ENCODE measurements at places on chromosomes 6 and 20.

GRCh38 chr6:109186012-109186411, 90.7 kb downstream of the CEP57L1 start:
- no peak for DNase-seq

DNA sequence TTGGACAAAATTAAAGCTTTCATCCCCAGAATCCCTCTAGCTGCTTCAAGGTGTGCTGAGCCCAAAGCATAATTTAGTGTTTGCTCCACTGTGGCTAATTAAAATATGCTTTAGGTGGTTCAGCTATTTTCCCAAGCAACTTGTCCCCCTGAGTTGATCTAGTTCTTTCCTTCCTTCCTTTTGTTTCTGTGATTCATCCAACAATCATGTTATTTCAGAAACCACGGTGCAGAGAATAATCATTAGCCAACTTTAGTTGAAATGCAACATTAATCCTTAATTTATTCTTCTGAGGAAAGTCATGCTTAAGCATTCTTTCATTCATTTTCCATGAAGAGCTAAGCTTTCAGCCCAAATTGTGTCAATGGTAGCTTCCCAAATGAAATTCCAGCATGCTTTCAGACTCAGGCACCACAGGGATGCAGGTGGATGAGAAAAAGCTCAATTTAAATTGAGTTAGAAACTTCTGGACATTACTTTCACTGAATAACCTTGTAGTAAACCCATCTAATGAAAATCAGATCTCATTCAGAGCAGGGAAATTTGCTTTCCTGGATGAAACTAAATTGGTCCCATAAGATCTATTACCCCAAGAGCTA, 209.0 kb upstream of the NT5E start:
- DNase-seq: no peak

DNA sequence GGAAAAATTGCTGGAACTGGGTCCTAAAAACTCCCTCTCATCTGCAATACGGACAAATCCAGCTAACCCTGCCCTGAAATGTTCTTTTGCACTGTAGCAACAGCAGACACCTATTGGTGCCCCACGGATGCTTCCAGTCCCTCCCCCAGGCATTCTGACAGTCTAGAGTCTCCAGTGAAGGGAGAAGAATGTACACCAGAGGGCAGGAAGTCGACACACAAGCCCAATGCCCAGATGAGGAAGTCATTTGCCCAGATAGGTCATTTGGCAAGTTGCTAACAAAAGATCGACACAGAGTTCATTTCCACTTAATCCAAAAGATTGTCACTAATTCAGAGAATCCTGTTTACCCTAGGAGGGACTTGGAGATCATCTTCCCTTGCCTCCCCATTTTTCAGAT, 293.0 kb upstream of the PRDM1 start:
- DNase-seq: no peak

GRCh38 chr6:36599791-36600209, 5.6 kb downstream of the SRSF3 start:
- peak; percentile 47 for DNase-seq

DNA sequence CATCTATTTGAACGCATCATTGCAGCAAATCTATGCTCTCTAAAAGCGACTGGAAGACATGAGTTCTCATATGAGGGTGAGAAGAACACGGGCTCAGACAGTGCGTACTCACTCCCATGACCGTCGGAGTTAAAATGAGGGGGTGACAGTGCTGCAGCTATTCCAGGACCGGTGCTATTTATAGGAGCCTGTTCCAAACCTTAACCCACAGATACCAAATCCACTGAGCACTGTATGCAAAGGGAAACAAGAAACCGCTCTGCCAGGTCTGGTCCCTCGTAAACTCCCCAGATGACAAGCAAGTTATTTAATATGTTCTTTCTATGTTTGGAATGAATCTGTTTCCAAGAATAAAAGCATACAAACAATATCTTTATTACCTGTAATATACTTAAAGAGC, 22.9 kb downstream of the PPP1R3G start:
- no peak for DNase-seq

DNA sequence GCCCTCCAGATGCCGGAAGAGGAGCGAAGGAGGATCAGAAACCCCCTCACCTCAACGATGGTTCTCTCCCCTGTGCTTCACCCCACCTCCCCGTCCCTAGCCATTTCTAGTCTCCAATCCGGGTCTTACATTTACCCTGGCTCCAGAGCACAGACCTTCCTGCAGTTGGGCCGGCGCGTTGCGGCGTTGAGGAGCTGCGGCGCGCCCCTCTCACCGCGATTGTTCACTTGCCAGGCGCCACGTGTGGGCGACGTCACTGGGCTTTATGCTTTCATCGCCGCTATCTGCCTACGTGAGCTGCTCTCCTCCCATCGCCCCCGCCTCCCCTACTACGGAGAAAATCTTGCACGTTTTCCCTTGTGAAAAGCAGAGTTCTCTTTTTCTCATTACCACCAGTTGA, at the start of gene CRISP2:
TSS of gene CRISP2 (minus strand) at position 198 of the 400 bp plus-strand sequence. CDS start 4,347 bp downstream, outside the sequence.
- DNase-seq: no peak

- DNase-seq: peak; percentile 40
Measured at GRCh38 chr20:40688129-40689099, 622 bp downstream of the MAFB start.

- DNase-seq: no peak
Measured at GRCh38 chr6:155181498-155181897, 82.3 kb upstream of the CLDN20 start.

DNA sequence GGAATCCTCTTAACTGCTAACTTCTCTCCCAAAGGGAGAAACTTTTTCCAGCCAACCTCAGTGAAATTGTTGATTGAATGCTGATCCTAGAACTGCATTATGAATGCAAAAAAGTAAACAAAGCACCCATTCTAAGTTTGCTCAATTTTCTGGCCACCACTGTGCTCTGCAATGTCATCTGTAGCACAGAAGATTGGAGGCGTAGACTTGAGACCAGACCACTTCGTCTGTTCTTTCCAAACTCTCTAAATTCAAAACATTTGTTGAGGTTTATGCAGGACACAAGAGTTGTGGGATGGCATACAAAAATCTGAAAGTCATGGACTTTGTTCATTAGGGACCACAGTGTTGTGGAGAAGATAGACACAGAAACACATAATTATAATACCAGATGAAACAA, 11.1 kb upstream of the TSPYL1 start:
- no peak for DNase-seq

DNA sequence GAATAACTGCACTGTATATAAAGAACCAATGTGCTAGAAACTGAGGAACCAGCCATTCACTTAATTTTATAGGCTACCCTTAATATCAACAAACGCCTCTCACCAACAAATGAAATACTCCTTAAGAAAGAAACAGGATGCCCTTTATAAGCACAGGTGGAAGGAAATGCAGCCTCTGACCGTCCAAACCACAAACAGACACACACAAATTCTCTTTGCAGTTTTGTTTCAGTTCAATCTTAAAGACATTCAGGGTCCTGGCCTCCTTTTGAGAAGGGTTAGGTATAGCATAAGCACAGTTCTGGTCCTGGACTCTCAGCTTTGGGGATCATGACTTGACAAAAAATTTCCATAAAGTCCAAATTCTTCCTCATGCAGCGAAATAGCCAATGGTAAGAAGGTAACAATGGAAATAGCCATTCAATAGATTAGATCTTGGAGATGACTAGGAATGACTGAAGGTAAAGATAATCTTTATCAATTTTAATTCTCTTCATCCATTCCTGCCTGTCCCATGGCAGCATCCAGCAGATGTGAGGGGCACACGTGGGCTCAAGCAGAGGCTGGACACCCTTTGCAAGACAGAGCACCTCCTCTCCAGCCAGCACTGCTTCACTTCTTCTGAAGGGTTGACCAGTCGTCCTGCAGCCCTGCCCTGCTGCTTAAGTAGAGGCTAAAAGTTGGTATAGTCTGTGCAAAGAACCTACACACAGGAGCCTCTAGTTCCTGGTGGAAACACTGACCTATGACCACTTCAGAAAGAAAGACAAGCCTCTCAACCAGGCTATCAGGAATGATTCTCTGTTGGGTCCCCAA, 123.9 kb downstream of the CD83 start:
- DNase-seq: no peak

- DNase-seq: peak; percentile 86
Measured at GRCh38 chr6:136792095-136792409, 225 bp downstream of the MAP3K5 start.

DNA sequence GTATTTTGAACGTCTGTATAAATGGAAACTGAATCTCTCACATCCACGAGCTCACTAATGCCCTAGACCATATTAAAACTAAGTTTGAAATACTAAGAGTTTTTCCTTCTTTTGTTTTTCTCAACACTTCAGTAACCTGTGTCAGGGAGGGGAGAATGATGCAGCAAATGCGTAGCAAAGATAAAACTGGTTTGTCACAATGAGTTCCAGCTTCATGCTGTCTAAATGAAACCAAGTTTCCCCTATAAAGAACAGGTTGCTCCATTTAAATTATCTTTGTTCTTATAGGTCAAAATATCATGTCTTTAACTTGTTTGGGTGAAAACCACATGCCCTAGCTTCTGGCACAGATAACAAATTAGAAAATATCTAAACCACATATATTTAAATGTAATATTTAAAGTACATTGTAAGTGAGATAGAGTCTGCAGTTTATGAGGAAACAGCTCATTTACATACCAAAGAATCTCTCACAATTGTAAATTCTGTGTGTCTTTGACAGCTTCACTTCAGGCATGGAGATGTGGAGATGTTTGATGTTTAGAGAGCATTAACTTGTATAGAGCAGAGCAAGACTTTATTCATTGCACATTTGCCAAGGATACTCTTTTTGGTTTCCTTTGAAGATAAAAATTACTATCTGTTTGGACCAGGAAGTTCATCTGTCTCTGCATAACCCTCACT, 7.3 kb downstream of the TRDN start:
- DNase-seq: no peak

DNA sequence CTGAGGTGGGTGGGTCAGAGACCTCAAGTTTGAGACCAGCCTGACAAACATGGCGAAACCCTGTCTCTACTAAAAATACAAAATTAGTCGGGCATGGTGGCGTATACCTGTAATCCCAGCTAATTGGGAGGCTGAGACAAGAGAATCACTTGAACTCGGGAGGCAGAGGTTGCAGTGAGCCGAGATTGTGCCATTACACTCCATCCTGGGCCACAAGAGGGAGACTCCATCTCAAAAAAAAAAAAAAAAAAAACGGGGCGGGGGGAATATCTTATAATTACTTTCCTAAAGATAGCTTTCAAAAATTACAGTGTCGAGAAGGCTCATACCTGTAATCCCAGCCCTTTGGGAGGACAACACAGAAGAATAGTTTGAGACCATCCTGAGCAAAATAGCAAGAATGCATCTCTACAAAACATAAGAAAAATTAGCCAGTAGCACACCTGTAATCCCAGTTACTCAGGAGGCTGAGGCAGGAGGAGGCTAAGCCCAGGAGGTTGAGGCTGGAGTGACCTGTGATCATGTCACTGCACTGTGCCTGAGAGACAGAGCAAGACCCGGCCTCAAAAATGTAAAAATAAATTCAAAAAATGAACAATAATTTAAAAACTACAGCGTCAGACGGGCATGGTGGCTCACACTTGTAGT, 25.8 kb downstream of the CBFA2T2 start:
- no peak for DNase-seq

DNA sequence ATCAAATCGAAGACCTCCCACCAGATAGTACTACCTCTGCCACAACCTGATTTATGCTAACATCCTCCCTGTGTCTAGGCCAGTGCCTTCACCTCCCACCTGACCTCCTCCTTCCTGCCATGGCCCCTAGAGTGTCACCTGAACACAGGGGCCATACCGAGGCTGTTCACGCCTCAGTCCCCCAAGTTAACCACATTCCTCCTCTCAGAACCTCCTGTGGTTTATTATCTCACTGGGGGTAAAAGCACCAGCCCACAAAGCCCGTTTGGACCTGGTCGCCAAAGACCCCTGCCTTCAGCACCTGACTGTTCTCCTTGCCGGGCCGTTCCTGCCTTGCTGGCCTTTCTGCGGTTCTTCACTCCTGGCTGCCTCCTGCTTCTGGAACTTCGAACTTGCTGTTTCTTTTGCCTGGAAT, 13.7 kb downstream of the MAS1 start:
- DNase-seq: no peak

GRCh38 chr6:167393731-167394130, 68.8 kb downstream of the TTLL2 start:
- DNase-seq: no peak

GRCh38 chr20:58243653-58244410, 15.4 kb upstream of the ANKRD60 start:
- DNase-seq: no peak

DNA sequence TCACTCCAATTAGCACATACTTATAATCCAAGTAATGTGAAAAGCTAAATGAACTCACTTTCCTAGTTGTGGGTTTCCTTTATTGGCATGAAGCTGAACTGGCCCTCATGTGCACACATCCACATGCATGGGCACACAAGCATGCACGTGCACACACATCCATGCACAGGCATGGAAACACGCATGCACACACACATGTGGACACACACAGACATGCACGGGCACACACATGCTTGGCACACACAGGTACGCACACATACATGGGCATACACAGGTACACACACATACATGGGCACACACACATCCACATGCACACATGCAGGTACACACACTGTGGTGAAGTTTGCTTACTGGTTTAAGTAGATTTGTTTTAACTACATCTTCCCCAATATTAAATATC, 23.8 kb downstream of the SYNDIG1 start:
- no peak for DNase-seq

DNA sequence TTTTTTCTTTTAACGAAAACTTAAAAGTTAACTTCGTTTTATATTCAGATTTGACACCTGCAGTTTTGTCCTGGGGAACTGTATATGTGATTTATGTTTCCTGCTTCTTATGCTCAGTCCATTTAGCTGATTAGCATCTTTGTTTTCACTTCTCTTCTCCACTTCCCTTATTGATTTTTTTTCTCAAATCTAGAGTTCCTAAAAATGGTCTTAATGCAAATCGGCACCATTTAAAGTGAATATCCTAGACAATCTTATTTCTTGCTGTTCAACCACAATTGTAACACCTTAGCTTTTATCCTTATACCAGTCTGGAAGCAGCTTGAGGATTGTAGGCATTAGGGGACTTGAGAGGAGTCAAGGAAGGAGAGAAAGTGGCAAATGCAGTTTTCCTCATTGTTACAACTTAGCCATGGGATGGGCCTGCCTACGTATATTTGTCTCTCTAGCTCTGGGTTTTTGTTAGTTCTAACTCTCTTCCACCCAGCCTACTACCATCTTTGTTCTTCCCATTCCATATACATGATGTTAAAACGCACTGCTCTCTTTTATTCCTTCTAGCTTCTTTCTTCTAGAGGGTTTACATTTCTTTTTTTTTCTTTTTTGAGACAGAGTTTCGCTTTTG, 8.5 kb downstream of the QRSL1 start:
- DNase-seq: no peak

DNA sequence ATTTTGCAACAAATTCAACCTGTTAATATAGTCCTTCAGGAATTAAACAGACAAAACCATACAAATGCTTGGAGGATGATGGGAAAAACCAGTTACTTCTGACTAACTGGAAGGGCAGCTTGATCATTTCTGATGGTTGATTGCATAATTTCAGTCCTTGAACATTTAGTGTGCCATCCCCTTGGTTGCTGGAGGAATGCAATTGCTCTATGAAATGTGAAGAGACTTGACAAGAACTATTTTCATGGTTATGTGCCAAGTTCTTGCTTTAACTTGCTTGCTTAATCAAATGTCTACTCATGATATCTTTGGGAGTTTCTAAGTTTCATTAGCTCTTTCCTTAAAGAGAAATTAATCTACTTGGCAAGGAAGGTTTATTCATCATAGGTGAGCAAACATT, 45.2 kb downstream of the ANKEF1 start:
- no peak for DNase-seq
